ENCODE measurements at places on chromosomes 5 and 9.

GRCh38 chr5:75610201-75610600 is 1.1 kb upstream of the ANKDD1B start:
- no peak for DNase-seq

- no peak for DNase-seq
Observed at GRCh38 chr5:90955001-90955635, 396.5 kb downstream of the ADGRV1 start.

DNA sequence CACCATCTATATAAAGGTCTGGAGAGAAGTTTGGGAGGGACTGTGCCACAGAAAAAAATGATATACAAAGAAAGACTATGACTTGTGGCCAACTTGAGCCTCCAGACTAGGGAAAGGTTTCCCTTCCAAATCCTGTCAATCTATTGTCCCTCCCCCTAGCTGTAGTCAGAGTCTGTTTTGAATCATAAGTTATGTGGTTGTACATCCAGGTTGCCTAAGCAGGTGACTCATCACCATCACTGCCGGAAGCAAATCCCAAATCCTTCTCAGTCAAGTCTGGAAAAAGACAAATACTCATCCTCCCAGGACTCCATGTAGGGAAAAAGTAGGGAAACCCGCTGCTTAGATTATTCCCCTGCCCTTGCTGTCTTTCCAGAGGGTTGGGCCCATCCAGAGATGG is 235.7 kb downstream of the CDK5RAP2 start:
- DNase-seq: no peak

GRCh38 chr5:33476992-33477391 is 36.2 kb downstream of the TARS1 start:
- DNase-seq: no peak

GRCh38 chr5:158013303-158013702 is 154.4 kb upstream of the CLINT1 start:
- no peak for DNase-seq

DNA sequence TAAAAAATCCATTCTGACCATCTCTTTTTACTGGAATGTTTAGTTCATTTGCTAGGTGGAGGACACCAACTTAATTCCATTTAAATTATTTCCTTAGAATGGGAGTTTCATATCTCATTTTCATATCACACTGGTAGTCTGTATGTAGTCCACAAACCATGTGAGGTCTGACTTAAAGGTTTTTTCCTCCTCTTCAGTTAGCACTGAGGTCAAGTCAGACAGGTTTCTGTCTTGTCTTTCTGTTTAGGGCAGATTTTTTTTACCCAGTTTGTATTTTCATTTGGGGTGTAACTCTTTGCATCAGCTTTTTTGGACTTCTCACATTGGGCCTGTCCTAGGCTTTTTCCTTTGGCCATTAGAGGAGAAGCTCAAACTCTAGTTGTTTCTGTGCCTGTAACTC is 75.3 kb downstream of the RANBP17 start:
- DNase-seq: no peak
